ENCODE measurements at places on chromosomes 12 and 14.

DNA sequence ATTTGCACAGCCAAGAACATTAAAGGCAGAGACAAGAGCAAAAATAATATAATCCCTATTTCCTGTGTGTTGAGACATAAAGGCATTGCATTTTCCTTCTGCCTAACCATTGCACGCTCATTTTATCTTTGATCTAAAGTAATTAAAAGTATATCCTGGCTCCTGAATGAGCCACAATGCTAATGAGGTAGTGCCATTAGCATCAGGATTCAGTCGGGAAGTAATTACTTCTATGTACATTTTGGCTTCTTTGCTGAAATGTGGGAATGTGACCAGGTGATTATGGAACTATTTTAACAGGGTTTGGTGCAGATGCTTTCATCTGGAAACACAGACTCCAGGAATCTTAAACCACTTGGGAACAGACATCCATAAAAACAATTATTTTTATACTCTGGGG lies 77.4 kb downstream of the TMTC1 start:
- no peak for DNase-seq

GRCh38 chr12:52832451-52832850 lies 1.7 kb downstream of the KRT79 start:
- no peak for DNase-seq

DNA sequence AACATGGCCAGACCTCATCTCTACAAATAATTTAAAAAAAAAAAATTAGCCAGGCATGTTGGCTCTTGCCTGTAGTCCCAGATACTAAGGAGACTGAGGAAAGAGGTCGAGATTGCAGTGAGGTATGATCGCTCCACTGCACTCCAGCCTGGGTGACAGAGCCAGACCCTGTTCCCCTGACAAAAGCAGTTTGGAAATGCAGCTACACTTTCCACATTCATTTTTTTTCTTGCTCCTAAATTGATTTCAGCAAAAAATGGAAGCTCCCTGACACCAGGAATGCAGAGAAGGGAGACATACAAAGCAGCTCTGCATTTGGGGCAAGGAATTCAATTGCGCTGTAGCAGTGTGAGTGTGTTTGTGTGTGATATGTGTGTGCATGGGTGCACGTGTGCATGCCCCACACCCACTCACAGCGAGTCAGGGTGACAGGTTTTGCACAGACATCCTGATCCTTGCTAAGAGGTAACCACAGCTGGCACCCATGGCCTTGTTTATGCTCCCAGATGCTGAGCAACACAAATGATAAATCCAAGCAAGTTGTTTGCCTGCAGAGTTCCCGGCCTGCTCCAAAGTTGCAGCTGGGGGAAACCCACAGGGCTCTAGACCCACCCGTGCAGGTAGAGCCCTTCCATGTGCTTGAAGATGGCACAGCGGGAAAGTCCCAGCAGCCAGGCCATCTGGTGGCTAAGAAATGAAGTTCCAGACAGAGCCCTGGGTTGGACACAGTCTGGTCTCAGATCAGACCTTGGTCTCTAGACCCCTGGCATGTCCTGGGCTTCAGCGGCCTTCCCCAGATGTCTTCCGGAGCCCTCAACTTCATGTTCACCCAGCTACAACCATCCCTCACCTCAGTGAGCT lies 25.9 kb upstream of the BDKRB2 start:
- no peak for DNase-seq

- DNase-seq = no peak
Measured at GRCh38 chr12:58570411-58570810, 349.9 kb downstream of the LRIG3 start.

DNA sequence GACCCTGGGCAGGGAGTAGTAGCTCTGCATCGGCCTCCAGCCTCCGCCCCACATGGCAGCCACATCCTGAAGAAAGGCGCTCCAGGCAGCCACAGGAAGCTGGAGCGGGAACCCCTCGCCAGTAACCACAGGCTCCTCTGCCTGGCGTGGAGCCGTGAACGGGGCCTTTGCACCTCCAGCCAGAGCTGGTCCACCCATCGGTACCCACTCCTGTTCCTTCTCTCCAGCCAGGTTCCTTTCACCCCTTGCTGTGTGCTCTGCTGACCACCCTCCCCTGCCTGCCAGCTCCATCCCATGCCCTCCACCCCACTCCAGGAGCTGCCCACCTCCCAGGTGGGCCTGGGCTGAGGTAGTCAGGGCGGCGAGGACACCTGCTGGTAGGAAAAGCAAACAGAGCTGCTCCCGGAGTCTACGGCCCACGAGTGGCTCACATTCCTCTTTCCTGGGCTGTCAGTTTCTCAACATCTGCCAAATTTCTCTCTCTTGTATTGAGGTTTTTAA lies 2.7 kb downstream of the TGFB3 start:
- no peak for DNase-seq

DNA sequence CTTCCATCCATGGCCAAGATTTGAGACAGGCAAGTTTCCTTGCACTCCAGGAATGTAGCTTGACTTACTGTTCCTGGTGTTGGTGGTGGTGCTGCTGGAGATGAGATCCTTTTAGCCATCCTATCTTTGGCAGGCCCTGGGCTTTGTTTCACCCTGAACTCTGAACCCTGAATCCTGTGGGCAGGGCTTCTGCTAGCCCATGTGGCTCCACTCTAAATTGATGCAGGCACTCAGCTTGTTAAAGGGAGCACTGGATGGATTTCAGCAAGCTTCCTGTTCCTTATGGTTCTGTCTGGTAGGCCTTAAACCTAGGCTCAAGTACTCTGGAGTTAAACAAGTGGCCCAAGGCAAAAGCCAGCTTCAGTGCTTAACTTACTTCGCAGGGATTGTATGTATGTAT lies 138.2 kb downstream of the RGS6 start:
- no peak for DNase-seq

GRCh38 chr12:132774159-132774558 lies 12.5 kb upstream of the ANKLE2 start:
- DNase-seq = no peak

DNA sequence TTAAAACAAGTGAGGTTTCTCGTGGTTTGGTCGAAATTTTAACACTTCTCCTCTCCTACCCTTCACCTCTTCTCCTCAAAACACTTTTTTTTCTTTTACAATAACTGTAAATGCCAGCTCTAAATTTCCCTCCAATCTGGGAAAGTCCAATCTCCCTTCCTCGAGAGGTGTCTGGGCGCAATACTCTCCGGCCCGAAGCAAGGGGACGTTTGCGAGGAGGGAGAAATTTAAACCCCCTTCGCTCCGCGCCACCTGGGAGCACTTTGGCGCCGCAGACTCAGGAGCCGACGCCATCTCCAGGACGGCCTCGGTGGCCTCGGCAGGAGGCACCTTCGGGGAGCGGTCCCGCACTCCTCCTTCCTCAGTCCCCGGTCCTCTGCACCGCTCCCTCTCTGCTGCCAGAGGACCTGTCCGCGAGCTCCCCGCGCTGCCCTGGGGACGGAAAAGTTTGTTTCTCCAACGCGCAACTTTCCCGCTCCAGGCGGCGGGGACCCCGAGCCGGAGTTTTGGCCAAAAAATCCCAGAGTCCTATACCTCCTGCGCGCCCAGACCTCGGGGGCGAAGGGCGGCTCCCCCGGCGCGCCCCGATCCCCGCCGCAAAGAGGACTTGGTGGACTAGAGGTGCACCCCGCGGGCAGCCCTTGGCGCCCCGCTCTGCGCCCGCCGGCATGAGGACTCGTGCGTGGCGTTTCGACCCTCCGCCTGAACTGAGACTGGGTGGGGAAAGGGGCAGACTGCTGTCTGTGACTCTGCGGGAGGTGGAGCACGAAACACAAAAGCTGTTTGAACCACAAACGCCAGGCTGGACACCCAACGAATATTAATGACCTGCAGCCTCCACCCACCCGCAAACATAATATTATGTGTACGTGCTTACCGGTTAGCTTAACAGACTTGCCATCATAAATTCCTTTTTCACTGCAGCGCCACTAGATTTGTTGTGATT lies 95.2 kb upstream of the HMGA2 start:
- DNase-seq = peak; percentile 46

- no peak for DNase-seq
Measured at GRCh38 chr12:92771001-92771400, 68.2 kb downstream of the PLEKHG7 start.

DNA sequence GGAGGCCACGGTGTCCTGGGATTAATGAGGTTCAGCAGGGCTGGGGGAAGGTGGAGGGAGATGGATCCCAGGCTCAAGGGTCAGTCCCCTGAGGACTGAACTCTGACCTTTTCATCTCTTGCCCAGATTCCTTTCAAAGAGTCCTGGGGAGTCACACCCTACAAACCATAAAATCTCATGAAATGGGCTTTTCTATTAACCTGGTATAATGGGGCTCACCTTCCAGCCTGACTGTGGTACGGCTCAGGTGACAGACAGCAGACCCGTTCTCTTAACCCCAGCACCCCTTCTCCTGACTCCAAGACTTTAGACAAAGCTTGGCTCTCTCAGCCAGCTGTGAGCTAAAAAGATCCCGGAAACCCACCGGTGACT lies 268.2 kb downstream of the ADGRD1 start:
- DNase-seq = peak; percentile 47

DNA sequence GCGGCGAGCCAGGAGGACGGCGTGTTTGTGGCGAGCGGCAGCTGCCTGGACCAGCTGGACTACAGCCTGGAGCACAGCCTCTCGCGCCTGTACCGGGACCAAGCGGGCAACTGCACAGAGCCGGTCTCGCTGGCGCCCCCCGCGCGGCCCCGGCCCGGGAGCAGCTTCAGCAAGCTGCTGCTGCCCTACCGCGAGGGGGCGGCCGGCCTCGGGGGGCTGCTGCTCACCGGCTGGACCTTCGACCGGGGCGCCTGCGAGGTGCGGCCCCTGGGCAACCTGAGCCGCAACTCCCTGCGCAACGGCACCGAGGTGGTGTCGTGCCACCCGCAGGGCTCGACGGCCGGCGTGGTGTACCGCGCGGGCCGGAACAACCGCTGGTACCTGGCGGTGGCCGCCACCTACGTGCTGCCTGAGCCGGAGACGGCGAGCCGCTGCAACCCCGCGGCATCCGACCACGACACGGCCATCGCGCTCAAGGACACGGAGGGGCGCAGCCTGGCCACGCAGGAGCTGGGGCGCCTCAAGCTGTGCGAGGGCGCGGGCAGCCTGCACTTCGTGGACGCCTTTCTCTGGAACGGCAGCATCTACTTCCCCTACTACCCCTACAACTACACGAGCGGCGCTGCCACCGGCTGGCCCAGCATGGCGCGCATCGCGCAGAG lies 873 bp downstream of the PLXNC1 start:
- peak; percentile 50 for DNase-seq

DNA sequence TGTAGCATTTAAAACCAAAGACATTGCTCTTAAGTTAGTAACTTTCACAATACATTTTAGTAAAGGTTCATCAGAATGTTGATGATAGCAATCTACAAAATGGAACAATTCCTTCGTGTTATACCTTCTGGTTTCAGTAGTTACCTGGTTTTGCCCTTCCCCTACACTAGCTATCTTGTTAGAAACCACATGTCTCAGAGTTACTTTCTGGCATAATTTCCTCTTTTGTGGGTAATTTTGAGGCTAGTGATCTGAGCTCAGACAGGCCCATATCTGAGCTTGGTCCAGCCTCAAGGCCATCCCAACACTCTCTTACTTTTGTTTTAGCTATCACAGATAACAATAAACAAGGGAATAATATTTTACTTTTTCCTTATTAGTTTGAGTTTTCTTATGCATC lies 196.9 kb downstream of the KITLG start:
- no peak for DNase-seq

DNA sequence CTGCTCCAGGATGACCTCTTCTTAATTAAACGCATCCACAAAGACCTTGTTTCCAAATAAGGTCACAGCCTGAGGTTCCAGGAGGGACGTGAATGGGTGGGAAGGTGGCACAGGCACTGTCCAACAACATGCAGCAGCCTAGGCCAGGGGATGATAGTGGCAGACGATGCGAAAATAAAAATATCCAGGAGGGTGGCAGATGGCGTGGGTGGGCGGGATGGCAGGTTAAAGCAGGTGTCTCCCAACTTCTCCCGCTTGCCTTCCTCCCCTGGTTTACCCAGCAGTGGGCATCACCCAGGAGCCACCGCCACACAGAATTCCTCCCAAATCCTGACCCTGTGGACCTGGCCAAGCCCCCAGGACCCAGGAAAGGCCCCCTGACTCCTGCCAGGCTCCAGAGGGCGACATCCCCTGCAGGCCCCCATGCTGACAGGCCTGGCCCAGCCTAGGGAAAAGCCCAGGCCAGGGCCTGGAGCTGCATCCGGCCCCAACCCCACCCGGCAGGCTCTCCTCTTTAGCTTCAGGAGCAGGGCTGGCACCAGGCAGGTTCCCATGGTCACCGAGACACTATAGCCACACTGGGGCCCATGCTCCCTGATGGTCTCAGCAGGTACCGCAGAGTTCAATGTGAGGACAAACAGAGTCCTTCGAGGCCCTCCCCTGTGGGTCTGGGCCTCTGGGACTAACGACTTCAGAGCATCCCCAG lies 9.7 kb downstream of the NCOR2 start:
- no peak for DNase-seq
